ENCODE measurements at places on chromosomes 6 and 20.
A peak's percentile ranks its signal among the peaks of the same experiment; 100 is the strongest.

DNA sequence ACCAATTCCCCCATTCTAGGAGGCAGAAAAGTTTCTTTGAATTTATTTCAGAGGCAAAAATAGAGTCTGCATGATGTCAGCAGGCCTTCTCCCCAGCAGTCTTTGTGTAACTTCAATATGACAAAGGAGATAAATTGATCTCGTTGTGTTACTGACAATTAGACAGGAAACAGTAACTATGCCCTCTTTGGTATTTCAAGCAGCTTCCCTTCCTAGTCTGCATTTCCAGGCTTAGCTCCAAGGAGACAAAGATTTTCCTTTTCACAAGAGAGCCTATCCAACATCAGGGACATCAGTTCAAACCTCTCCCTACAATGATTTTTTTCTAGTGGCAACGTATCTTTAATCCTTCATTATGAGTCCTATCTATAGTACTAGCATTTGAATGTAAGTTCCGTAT lies 245.9 kb upstream of the HSF2 start:
- H3K27ac ChIP-seq, result no peak overlapping the region
- no peaks in the 10 kb centered on the region for H3K4me1 ChIP-seq
- no peak overlapping the region for H3K4me3 ChIP-seq
- no peaks in the 10 kb centered on the region for H3K27me3 ChIP-seq
- H3K36me3 ChIP-seq, result no peaks in the 10 kb centered on the region
- DNase-seq, result no peak

DNA sequence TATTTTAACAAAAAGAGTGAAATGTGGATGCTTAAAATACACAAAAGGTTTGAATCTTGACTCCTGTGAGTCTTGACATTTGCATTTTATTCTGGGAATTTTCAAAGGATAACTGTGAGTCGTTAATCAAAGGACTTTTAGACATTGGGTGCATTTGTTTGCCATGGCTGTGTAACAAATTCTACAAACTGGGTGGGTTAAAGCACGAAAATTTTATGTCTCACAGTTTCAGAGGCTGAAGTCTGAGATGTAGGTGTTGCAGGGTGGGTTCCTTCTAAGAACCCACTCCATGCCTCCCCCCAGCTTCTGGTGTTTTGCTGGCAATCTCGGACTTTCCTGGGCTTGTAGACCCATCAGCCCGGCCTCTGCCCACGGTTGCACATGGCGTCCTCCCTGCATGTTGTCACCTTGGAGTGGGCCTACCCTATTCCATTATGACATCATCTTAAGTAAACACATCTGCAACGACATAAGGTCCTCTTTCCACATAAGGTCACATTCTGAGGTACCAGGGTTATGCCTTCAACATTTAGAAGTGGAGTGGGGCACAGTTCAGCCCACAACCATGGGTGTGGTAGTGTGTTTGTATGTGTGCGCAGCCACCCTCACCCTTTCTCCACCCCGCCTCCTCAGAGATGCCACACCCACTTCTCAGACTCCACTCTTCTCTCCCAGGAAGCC lies 113.1 kb downstream of the FOXA2 start:
- no peak for DNase-seq
- H3K36me3 ChIP-seq, result no peaks in the 10 kb centered on the region
- H3K4me1 ChIP-seq, result no peaks in the 10 kb centered on the region
- H3K4me3 ChIP-seq, result no peak overlapping the region
- no peak overlapping the region for H3K27ac ChIP-seq

GRCh38 chr6:86331919-86332318 lies 605.4 kb upstream of the HTR1E start:
- no peaks in the 10 kb centered on the region for H3K4me1 ChIP-seq
- no peaks in the 10 kb centered on the region for H3K36me3 ChIP-seq
- no peak for DNase-seq
- no peaks in the 10 kb centered on the region for H3K27me3 ChIP-seq

DNA sequence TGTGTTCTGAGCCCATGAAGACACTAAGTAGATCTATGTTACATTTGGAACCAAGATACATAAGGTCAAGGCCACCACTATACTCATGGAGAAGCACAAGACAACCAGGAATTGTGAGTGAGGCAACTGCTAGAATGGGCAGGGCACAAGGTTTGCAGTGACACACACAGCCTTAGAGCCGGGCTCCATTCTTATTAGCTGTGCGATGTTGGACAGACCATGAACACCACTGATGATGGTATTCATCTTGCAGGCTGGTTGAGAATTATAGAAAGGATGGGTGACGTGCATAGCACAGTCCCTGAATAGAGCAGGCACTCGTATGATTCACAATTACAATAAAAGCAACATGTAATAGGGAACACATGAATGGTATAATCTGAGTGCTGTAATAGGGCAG lies 172.4 kb downstream of the GJA10 start:
- H3K27ac ChIP-seq, result no peak overlapping the region
- H3K4me3 ChIP-seq, result no peak overlapping the region
- DNase-seq, result no peak
- H3K27me3 ChIP-seq, result no peaks in the 10 kb centered on the region
- H3K4me1 ChIP-seq, result peaks cover 60% of the 10 kb centered on the region
- H3K36me3 ChIP-seq, result peaks cover 53% of the 10 kb centered on the region

- peaks cover 83% of the 10 kb centered on the region for H3K4me1 ChIP-seq
- H3K27me3 ChIP-seq, result no peaks in the 10 kb centered on the region
- DNase-seq, result no peak
- peak overlapping the region; percentile 73 for H3K27ac ChIP-seq
- no peak overlapping the region for H3K4me3 ChIP-seq
Measured at GRCh38 chr20:33687370-33687915, 1.3 kb upstream of the E2F1 start.

- H3K27ac ChIP-seq, result no peak overlapping the region
- no peak overlapping the region for H3K4me3 ChIP-seq
- H3K27me3 ChIP-seq, result peaks cover 7% of the 10 kb centered on the region
- H3K36me3 ChIP-seq, result peaks cover 4% of the 10 kb centered on the region
- H3K4me1 ChIP-seq, result peaks cover 20% of the 10 kb centered on the region
- no peak for DNase-seq
Measured at GRCh38 chr6:44227148-44227793, 3.9 kb downstream of the SLC29A1 start.

DNA sequence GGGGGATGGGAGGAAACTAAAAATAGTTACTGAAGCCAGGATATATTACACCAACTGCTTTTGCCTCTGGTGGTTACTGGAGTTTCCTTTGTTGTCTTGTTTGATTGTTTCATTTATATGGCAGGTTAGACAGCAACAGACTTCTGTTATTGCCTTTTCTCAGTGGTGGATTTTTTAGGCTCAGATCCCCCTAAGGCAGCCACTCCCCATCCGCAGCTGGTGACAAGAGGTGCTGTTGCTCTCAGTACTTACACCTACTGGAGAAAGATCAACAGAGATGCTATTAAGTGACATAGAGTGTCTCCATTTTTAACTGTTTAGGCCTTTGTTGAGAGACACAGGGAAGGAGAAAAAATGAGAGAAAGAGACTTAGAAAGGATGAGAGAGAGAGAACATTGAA lies 552.1 kb downstream of the PKHD1 start:
- H3K36me3 ChIP-seq, result no peaks in the 10 kb centered on the region
- DNase-seq, result no peak
- no peaks in the 10 kb centered on the region for H3K4me1 ChIP-seq
- no peaks in the 10 kb centered on the region for H3K27me3 ChIP-seq

DNA sequence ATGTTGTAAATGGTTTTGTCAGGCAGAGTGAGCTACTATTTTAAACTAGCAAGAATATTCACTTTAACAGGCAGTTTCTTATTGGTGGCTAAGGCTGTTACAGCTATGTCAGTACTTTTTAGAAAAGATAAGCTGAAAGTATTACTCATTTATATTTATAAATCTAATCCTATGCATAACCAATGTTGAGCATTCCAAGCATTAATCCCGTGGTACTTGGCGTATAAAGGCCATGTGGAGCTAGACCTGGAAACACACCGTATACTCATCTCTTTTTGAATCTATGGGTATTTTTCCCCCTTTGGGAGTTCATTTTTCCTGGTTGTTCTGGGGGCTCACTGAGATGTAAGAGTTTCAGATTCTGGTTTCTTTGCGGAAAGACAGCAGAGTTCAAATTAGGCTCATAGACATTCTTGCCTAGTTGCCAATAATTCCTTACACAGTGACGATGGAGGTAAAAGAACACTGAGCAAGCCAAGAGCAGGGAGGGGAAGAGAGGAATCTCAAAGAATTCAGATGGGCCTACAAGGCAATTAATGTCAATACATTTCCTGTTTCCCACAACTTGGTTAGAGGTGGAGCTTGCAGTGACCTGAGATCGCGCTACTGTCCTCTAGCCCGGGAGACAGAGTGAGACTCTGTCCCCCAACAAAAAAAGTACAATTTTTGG lies 211.5 kb downstream of the SOX4 start:
- DNase-seq, result no peak
- H3K27ac ChIP-seq, result no peak overlapping the region
- no peaks in the 10 kb centered on the region for H3K36me3 ChIP-seq
- no peak overlapping the region for H3K4me3 ChIP-seq

DNA sequence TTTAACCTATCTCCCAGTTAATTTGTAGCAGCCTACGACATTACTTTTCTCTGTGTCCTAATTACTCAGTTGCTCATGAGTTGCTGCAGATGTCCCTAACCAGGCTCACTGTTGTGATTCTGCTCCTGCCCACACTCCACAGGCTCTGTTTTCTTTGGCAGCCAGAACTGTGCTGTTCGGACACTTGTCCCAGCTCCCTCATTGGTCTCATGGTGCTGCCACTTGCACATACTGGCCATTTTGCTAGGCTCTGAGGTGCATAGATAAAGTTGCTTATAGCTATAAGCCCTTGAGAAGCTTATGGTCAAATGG lies 55.0 kb downstream of the NOX3 start:
- H3K36me3 ChIP-seq, result no peaks in the 10 kb centered on the region
- H3K4me3 ChIP-seq, result no peak overlapping the region
- H3K4me1 ChIP-seq, result no peaks in the 10 kb centered on the region
- H3K27me3 ChIP-seq, result peaks cover 4% of the 10 kb centered on the region

DNA sequence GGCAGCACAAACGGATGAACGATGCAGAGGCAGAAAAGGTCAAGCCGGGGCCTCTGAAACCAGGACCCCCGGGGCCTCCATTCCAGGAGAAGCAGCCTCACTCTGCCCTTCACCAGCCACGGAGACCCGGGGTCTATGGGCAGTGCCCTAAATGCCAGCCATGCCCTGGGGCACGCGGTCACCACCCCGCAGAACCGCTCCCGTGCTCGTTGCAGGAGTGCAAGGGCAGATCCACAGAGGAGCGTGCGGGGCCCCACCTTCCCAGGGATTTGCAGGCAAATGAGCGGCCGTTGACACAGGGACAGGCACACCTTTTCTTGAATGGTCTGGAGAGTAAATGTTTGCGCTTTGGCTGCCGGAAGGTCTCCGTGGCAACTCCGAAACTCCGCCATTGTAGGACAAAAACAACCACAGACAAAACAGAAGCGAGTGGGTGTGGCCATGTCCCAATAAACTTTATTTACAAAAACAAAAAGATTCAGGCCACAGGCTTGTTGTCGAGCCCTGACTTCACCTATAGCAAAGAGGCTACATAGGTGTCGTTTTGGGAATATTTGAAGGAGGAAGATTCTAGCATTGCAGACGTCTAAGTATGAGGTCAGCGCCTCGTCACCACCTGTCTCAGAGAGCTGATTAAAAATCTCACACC lies 163.3 kb downstream of the TAF4 start:
- no peak overlapping the region for H3K27ac ChIP-seq
- no peaks in the 10 kb centered on the region for H3K27me3 ChIP-seq
- peaks cover 4% of the 10 kb centered on the region for H3K4me1 ChIP-seq
- no peak for DNase-seq

DNA sequence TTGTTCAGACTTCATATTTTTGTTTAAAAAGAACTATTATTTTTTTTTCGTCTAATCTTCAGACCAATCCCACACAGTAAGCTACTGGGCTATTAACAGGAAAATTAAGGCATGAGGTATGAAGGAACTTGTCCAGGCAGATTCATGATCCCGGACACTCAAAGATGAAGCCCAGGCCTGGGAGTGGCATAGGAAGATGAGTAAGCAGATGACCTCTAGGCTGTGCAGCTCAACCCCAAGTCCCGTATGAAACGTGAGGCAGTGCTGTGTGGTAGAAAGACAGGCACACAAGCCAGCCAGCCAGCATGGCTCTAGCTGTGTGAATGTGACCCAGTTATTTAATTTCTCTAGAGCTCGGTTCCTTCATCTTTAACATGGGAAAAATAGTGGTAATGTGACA lies 231.9 kb downstream of the CLIC5 start:
- no peaks in the 10 kb centered on the region for H3K36me3 ChIP-seq
- no peak overlapping the region for H3K4me3 ChIP-seq
- no peak for DNase-seq
- no peaks in the 10 kb centered on the region for H3K4me1 ChIP-seq
- peaks cover 8% of the 10 kb centered on the region for H3K27me3 ChIP-seq
- H3K27ac ChIP-seq, result no peak overlapping the region

GRCh38 chr6:112204350-112204706 lies 50.0 kb downstream of the LAMA4 start:
- no peaks in the 10 kb centered on the region for H3K4me1 ChIP-seq
- H3K27ac ChIP-seq, result no peak overlapping the region
- H3K36me3 ChIP-seq, result no peaks in the 10 kb centered on the region
- no peak overlapping the region for H3K4me3 ChIP-seq

- no peak overlapping the region for H3K4me3 ChIP-seq
- no peak overlapping the region for H3K27ac ChIP-seq
- DNase-seq, result no peak
- no peaks in the 10 kb centered on the region for H3K4me1 ChIP-seq
- H3K27me3 ChIP-seq, result no peaks in the 10 kb centered on the region
Measured at GRCh38 chr6:22598339-22598738, 29.0 kb downstream of the HDGFL1 start.

GRCh38 chr6:14871221-14871620 lies 374.6 kb upstream of the JARID2 start:
- H3K27me3 ChIP-seq, result no peaks in the 10 kb centered on the region
- DNase-seq, result no peak
- H3K27ac ChIP-seq, result no peak overlapping the region
- H3K36me3 ChIP-seq, result no peaks in the 10 kb centered on the region
- H3K4me3 ChIP-seq, result no peak overlapping the region

DNA sequence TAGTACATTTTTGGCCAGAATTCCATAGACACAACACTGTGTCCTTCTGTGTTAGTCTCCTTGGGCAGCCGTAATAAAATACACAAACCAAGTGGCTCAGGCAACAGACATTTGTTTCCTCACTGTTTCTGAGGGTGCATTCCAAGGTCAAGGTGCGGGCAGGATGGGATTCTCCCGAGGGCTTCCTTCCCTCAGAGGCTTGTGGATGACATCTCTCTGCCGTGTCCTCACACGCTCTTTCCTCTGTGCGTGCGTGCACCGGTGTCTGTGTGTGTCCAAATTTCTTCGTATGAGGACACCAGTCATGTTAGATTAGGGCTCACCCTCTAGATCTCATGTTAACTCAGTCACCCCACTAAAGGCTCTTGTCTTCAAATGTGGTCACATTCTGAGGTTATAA lies 30.6 kb downstream of the CDYL start:
- no peak overlapping the region for H3K27ac ChIP-seq
- no peaks in the 10 kb centered on the region for H3K36me3 ChIP-seq
- no peaks in the 10 kb centered on the region for H3K27me3 ChIP-seq
- DNase-seq, result no peak
- H3K4me1 ChIP-seq, result peaks cover 9% of the 10 kb centered on the region

- no peaks in the 10 kb centered on the region for H3K4me1 ChIP-seq
- peaks cover 11% of the 10 kb centered on the region for H3K27me3 ChIP-seq
- H3K4me3 ChIP-seq, result no peak overlapping the region
Measured at GRCh38 chr20:3696200-3696599, 14.4 kb upstream of the ADAM33 start.

- H3K27ac ChIP-seq, result no peak overlapping the region
- peaks cover 22% of the 10 kb centered on the region for H3K27me3 ChIP-seq
- H3K4me1 ChIP-seq, result no peaks in the 10 kb centered on the region
- DNase-seq, result no peak
Measured at GRCh38 chr20:51062065-51062464, 39.2 kb upstream of the KCNG1 start.

GRCh38 chr6:33314943-33315792 lies 1.3 kb upstream of the TAPBP start:
- H3K27ac ChIP-seq, result peak overlapping the region; percentile 99
- peak overlapping the region; percentile 99 for H3K4me3 ChIP-seq
- H3K36me3 ChIP-seq, result peaks cover 64% of the 10 kb centered on the region
- DNase-seq, result peak; percentile 40
- peaks cover 76% of the 10 kb centered on the region for H3K4me1 ChIP-seq

Measured in activated naive CD4-positive, alpha-beta T cell treated with anti-CD3 and anti-CD28 coated beads, Interleukin-2, amount 10 ng/mL, durations not matched to agents 7 days and 5 days (primary cell).